Activated T-cell treated with anti-CD3 and anti-CD28 coated beads for 24 hours (primary cell): ENCODE measurements at places on chromosomes 7 and 10.

- DNase-seq, result no peak
Observed at GRCh38 chr7:99919814-99920112, 433 bp upstream of the TRIM4 start.

- no peak for DNase-seq
Observed at GRCh38 chr10:22110761-22111160, 107.1 kb downstream of the EBLN1 start.

DNA sequence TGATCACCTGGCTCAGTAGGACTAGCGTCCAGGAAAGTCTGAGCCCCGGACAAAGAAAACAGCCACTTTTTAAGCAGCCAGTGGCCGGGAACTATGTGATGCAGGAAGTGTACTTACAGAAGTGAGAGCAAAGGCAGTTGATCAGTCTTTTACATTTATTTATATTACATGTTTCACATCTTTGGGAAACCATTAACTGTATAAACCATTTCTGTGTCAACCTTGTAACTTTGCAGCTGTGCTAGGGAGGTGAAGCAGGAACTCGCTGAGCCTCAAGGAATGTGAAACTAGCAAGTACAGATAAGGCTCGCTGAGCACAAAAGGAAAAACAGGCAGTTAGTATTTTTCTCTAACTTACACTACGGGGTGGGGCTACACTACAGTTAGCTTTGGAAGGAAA is 39.9 kb upstream of the HECW1 start:
- no peak for DNase-seq

- no peak for DNase-seq
Observed at GRCh38 chr10:130432271-130432670, 296.1 kb downstream of the GLRX3 start.

- DNase-seq, result no peak
Observed at GRCh38 chr7:1662101-1662500, 8.0 kb upstream of the ELFN1 start.

- no peak for DNase-seq
Observed at GRCh38 chr7:142357953-142358520, 100.2 kb upstream of the PRSS58 start.

DNA sequence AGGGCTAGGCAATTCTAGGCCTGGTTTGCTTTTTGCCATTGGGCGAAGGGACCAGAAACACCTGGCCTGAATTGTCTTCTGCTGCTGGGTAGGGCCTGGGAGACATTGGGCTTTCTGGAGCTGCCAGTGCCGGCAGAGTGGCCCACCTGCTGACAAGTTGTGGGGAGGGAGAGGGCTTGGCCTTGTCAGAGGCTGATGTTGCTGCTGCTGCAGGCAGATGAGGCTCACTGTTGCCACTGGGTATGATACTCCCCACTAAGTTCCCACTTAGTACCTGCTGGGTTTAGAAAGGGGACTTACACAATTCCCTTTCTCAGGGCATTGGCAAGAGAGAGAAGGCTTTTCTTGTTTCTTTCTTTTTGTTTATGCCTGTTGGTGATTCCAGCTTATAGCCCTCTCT is 289.6 kb upstream of the NPVF start:
- no peak for DNase-seq
